ENCODE measurements at places on chromosomes 11 and 22.

DNA sequence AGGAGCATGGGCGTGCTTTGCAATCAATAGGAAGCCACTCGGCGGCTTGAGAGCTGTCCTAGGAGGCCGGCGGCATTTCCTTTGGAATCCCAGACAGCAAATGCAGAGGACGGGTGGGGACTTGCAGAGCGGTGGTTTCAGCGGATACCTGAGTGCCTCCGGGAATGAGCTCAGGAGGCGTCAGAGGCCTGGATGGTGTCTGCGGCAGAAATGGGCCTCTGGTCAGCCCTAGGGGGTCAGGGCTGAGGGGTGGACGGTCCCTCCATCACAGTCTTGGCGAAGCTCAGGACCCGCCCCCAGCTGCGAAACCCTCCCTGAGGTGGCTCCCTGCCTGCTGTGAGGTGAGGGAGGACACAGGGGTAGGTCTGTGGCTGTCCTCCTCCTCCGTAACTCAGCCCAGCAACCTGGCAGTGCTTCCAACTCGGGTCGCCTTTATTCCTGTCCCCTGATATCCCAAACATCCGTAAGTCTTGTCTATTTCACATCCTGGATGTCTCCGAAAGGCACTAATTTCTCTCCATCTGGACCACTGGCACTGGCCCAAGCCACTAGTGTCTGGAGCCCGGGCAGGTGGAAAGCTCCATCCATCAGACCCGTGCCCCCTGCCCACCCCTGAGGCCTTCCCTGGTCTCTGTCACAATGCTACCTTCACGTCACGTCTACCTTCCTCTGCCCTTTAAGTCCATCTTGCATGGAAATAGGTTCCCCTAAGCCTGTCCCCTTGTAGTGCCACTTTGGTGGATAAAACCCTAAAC lies 686.6 kb downstream of the BRD1 start:
- DNase-seq, result no peak

DNA sequence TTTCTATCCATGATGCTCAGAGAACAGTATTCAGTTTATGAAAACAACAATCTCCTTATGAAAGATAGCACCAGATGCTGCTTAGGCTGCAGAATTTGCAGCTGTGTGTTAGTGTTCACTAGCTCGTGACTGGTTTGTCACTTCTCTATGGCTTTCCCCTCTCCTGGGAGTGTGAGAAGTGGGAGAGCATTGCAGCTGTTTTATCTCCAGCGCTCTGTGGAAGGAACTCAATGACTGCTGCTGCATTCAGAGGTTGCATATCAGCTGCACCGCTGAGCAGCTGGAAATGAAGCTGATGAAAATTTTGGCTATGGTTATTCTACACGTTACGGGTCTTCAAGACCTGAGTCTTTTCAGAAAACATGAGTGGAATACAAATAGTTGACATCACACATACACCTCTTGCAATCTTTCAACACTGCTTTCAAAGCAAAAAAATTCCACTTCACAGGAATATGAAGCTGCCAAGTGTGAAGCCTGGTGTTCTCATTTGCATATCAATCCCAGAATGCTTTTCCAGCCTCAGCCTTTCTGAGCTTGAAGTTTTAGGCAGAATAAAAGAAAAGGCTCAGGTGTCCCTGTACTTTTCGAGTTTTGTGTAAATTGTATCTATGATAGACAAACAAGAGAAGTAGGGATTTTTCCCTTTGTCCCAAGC lies 149.3 kb upstream of the DDI1 start:
- no peak for DNase-seq

DNA sequence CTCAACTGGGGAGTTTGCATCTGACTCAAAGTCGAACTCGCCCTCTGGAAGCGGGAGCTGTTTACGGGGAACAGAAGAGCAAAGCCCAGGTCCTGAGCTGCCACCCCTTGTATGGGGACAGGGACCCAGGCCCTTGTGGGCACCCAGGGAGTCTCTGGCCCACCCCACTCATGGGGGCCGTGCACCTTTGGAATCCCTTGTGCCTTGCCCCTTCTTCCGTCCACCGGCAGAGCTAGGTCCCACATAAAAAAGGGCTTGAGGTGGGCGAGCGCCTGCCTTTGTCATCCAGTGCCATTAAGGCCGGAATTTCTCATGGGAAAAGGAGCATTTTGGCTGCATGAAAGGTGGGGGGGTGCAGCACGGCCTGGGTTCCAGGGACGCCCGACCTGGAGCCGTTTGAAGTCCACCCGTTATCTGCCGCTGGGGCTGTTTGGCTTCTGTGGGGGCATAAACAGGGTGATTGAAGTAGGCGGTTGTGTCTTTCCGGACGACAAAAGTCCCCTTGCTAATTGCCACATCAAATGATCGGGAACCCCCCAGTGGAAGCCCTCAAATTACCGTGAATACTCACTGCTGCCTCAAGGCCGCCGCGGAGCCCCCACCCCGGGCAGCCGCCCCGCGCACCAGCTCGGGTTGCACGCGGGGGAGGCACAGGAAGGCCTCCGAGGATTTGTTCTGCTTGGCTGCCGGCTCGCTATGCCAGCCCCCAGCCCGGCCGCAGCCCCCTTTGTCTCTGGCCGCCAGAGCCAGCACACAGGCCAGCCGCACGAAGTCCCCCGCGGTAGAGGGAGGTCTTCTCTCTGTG lies 49.0 kb upstream of the FGF3 start:
- no peak for DNase-seq

DNA sequence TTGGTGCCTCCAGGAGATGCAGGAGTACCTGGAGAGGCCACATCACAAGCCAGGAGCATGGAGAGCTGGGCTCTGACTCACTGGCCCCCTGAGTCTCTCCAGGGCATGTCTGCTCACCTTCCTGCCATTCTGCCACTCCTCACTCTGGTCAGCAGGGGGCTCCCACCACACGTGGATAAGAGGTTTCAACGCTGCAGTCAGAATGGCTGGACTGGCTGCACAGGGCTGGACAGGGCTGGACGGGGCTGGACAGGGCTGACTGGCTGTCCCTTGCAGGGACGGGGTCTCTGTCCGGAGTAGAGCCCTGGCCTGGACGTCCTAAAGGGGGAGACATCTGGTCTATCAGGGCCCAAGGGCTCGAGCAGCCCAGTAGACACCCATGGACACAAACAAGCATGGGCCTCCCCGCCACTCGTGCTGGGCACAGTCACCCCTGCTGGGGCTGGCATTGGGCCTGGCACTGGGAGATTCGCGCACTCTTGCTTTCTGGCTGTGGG lies 34.6 kb downstream of the CYTH4 start:
- peak; percentile 63 for DNase-seq

- DNase-seq, result no peak
These were observed 11.0 kb downstream of the PTPRJ start for GRCh38 chr11:47991266-47991830.

DNA sequence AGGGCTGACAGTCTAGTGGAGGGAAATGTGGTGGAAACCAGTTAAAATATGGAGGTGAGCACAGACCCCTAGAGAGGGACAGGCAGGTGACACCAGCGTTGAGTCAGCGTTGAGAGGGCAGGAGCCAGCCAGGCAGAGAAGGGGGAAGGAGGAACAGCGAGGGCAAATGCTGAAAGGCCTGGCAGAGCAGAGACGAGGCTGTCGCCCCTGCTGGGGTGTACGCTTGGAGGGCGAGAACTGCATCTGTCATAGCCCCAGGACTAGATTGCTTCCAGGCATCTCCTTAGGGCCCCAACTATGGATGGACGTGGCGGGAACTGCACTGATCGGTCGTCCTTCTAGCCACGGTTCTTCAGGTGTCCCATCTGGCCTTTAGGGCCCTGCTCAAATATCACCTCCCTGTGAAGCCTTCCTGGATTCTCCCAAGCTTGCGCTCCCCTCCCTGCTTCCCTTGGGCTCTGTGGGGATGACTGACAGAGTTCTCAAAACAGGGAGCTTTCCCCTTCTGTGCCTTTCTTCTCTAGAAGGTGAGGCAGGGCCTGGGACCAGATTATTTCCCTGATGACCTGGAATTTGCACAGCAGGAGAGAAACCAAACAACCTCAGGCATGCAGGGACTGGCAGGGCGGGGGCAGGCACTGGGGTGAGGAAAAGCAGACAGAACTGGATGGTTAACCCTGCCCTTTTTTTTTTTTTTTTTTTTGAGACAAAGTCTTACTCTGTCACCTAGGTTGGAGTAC lies 11.1 kb downstream of the SYNGR1 start:
- no peak for DNase-seq

- DNase-seq, result no peak
These were observed 426.4 kb downstream of the AASDHPPT start for GRCh38 chr11:106503901-106504300.

DNA sequence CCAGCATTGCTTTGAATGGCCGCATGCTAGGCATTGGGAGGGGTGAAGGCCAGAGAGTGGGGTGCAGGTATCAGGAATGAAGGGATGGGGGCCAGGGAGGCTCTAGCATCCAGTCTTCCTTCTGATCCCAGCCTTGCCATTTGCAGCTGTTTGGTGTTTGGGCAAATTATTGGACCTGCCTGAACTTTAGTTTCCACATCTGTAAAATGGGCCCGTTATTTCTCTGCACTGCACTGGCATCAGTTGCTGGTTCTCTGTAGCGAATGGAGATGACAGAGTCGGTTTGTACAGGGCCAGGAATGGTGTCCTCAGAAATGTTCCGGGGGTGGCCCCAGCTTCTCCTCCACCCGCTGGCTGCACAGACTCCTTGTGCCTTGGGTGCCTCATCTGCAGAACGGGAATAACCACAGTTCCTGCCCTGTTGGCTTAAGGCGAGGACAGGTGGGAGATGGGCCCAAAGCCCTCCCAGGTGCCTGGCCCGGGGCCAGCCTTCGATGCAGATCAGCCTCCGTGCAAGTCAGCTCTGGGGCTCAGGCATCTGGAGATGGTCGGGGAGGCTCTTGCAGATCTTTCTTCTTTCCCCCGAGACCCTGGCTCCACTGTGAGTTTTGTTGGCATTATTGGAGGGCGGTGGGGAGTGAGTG lies 51.4 kb upstream of the SMIM38 start:
- no peak for DNase-seq

DNA sequence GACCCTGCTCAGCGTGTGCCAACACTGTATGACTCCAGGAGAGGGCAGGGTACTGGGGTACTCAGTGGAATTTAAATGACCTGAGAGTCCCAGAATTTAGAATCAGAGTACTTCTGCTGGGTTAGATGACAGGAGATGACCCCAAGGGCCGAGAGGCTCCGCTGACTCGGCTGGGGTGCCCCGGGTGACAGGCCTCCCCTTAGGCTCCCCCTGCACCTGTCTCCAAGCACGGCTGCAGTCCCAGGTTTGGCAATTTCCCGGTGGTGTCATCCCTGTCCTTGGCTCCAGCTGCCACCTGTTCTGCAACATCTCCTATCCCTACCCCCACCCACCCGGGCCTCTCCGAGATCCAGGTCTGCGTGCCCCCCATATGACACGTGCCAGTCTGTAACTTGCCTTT lies 1.3 kb downstream of the ACTN3 start:
- DNase-seq, result no peak

- DNase-seq, result no peak
These were observed 75.7 kb upstream of the MYO18B start for GRCh38 chr22:25666308-25666707.

DNA sequence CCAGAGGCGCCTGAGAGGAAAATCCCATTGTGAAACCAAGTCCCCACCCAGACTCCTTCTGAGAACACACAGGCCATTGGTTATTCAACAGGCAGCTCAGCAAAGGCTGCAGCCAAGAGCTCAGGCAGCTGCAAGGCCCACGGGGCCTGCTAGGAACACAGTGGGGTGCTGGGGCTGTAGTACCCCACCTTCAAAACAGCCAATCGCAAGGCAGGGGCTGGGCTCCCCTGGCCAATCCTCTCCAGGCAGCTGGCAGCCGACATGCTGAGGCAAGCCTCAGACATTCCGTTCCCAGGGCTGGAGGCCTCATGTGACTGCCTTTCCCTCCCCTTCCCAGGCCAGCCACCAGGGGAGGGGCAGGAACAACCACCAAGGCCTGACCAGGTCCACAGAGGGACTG lies 6.6 kb downstream of the PRODH start:
- no peak for DNase-seq

DNA sequence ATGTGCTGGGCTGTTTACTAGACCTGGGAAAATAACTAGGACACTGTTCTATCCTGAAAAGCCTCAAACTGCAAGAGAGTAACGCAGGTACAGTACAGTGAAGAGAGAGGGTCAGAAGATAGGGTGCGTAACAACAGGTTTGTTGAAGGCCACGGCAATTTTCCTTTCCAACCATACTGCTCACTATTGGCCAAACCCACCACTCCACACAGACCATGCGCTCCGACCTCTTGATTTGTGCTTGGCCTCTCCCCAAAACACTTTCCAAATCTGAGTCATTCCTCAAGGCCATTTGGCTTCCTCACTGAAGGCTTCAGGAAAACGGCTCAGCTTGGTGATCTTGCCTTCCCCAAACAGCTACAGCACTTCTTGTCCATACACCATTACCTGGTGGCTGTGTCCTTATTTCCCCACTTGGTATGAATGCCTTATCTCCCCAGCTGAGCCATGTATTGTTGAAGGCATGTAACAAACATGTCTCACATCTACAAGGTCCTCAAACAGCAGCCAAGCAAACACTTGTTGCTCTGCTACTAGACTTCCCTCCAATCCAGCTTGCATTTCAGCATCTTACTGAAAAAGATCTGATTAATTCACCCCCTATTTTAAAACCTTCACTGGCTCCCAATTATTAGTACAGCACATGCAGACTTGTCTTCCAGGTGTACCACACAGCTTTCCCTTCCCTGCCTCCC lies 40.9 kb downstream of the TCF20 start:
- DNase-seq, result no peak

- DNase-seq, result peak; percentile 91
These were observed at the start of gene FAM89B for GRCh38 chr11:65572356-65573051. Gene FAM89B (plus strand): TSS chr11:65572538. CDS start chr11:65572670, 132 bp downstream.

DNA sequence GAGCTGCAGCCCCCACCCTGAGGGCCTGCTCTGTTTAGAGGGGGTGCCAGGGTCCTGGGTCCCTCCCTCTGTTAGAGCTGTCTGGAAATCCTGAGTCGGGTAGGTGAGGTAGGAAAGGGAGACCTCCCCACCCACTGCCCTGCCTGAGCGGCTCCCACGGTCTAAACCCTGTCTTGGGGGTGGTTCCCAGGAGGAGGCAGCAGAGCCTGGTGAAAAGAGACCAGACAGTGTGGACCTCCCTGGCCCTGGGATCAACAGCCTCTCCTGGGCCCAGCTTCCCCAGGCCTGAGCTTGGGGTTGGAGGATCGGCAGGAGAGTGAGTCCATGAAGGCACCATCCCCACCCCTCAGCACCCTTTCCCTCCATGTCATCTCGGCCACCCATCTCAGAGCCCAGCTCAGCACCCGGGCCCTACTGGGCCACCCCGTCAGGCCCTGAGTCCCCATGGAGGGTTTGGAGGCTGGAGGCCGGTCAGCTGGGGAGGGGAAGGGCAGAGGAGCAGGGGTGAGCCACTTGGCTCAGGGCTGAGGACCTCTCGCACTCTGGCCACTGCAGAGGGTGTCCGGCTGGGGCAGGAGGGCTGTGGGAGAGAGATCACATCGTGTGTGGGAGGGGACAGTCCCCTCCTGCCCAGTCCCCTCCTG lies 37.2 kb downstream of the RTN4R start:
- DNase-seq, result no peak

DNA sequence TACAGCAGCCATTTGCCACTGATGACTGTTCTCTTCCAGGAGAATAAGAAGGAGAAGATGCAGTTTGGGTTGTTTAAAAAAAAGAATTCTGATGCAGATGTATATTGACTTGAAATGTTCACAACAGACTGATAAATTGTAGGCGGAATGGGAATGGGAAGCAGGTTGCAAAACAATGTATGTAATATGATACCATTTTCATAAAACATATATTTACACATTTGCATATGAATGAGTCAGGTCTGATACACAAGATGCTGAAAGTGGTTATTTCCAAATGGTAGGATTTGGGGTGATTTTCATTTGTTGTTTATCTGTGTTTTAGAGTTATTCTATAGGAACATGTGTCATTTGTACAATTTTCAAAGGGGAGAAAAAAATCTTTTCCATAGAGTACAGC lies 9.0 kb upstream of the RCN1 start:
- DNase-seq, result no peak

Data from activated T-cell treated with anti-CD3 and anti-CD28 coated beads for 1 hour (primary cell).